ENCODE measurements at places on chromosomes 7 and 10.

GRCh38 chr7:140213684-140214074 lies 36.9 kb upstream of the KDM7A start:
- H3K27me3 ChIP-seq: no peaks in the 10 kb centered on the region
- H3K4me3 ChIP-seq: peak overlapping the region; percentile 60
- H3K27ac ChIP-seq: peak overlapping the region; percentile 83
- H3K4me1 ChIP-seq: peaks cover 60% of the 10 kb centered on the region
- peaks cover 7% of the 10 kb centered on the region for H3K36me3 ChIP-seq

DNA sequence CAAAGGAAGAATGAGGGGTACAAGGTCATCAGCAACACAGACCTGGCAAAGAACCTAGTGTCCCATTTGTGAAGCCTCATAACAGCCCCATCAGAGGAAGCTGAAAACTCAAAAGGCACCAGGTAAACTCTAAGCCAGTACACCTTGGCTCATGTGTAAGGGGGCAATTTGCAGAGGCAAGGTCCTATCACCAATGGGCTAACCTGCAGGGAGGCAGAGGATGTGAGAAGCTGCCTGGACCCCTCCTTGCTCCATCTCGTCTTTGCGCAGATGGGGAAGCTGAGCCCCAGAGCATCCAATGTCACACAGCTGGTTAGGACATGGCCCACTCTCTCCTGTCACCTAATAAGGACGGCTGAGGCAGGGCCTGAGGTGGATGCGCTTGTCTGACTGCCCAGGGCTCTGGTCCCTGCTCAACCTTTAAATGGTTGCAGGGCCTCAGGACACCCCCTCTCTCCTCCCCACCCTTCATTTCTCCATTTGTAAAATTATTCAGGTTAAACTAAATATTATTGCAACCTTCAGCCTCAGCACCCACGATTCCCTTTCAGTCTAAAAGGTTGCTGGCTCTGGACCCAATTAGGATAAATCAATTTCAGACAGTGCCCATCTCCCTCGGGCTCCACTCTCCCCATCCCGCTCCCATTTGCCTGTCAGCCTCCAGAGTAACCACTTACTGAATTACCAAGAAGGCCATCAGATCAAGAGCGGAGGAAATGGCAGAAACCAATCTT lies 135.3 kb downstream of the OAT start:
- H3K4me3 ChIP-seq: no peak overlapping the region
- H3K4me1 ChIP-seq: no peaks in the 10 kb centered on the region
- no peak for DNase-seq
- H3K36me3 ChIP-seq: no peaks in the 10 kb centered on the region
- no peaks in the 10 kb centered on the region for H3K27me3 ChIP-seq
- no peak overlapping the region for H3K27ac ChIP-seq

- H3K36me3 ChIP-seq: no peaks in the 10 kb centered on the region
- peaks cover 3% of the 10 kb centered on the region for H3K27me3 ChIP-seq
- H3K27ac ChIP-seq: peak overlapping the region; percentile 64
- H3K4me1 ChIP-seq: peaks cover 27% of the 10 kb centered on the region
- H3K4me3 ChIP-seq: peak overlapping the region; percentile 40
Observed at GRCh38 chr7:26091933-26092332, 60.1 kb upstream of the NFE2L3 start.

DNA sequence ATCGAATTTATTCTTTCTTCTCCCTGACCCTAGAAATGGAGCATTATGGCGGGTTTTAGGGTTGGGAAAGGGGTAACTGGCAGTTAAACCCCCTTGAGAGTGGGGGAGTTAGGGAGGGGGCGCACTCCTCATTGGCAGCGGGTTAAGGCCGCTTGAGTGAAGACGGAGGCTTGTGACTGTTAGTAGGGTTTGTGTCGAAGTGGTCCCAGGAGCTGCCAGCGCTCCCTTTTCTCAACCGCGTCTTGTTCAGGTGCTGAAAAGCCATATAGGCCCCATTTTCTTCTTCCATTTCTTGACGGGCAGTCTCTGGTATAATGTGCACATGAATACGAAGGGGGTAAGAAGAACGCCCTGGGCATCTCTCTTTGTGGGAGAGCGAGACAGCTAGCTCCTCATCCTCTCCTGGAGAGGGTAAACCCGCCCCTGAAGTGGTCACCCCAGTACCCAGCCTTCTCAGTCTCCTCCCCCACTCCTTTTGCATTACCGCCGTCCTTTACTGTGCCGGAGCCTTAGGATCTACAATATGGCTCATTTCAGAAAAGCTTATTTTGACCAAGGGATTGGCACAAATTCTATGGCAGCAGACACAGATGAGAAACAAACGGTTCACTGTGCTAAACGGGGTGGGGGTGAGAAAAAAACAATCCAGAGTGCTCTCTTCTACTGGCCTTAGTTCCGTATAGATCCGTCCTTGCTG lies 836 bp downstream of the KMT2E start:
- H3K36me3 ChIP-seq: peaks cover 55% of the 10 kb centered on the region
- peak; percentile 58 for DNase-seq
- peaks cover 29% of the 10 kb centered on the region for H3K4me1 ChIP-seq
- H3K27me3 ChIP-seq: peaks cover 4% of the 10 kb centered on the region
- H3K4me3 ChIP-seq: peak overlapping the region; percentile 99

DNA sequence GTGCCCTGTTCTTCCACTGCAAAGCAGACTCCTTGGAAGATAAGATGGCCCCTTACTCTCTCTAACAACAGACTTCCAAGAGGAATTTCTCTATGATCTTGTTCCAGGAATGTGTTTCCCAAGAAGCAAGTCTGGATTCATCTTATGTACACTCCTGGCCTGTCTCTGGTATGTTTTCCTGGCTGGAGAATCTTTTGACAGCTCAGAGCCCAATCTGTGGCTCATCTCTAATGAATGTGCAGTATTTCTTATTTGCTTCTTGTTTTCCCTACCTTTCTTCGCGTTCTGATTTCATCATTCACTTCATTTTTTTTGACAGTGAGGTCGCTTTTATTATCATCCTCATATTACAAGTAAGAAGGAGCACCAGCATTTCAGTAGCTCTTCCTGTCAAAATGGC lies 53.0 kb upstream of the PITRM1 start:
- DNase-seq: no peak
- H3K4me1 ChIP-seq: peaks cover 12% of the 10 kb centered on the region
- H3K27ac ChIP-seq: no peak overlapping the region
- no peaks in the 10 kb centered on the region for H3K36me3 ChIP-seq

- no peak overlapping the region for H3K4me3 ChIP-seq
- no peaks in the 10 kb centered on the region for H3K4me1 ChIP-seq
- no peak for DNase-seq
- H3K36me3 ChIP-seq: no peaks in the 10 kb centered on the region
Observed at GRCh38 chr10:127610816-127611215, 61.7 kb downstream of the NPS start.

- H3K27me3 ChIP-seq: no peaks in the 10 kb centered on the region
- no peaks in the 10 kb centered on the region for H3K36me3 ChIP-seq
- no peak for DNase-seq
- H3K4me3 ChIP-seq: no peak overlapping the region
Observed at GRCh38 chr10:34181553-34182300, 633.4 kb downstream of the PARD3 start.

- no peak overlapping the region for H3K27ac ChIP-seq
- no peaks in the 10 kb centered on the region for H3K27me3 ChIP-seq
- DNase-seq: no peak
Observed at GRCh38 chr7:47088329-47089067, 493.4 kb downstream of the TNS3 start.

DNA sequence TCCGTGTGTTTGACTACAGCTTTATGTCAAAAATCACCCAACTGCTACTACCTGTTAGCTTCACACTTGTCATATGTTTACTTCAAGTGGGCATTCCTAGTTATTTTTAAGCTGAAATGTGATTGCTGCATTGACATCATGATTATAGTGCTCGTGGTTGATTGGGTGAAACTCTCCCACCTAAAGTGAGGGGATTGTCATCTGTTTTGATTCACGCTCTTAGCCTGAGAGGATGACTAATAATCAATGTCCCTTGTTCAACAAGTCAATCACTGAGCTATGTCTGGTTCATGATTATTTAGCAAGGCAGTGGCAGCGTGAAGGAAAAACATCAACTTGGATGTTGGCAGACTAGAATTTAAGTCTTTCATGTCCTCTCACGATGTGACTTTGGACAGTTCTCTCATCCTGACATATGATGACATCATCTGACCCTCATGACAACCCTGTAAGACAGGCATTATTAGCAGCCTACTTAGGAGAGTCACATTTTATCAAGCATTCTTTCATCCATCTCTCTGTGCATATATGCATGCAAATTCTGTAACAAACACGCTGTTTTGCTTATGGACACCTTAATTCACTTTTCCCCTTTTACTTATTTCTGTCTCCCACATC lies 352.6 kb upstream of the ZMIZ1 start:
- H3K4me3 ChIP-seq: no peak overlapping the region
- H3K27ac ChIP-seq: no peak overlapping the region
- no peaks in the 10 kb centered on the region for H3K36me3 ChIP-seq
- no peaks in the 10 kb centered on the region for H3K4me1 ChIP-seq
- DNase-seq: no peak
- H3K27me3 ChIP-seq: peaks cover 2% of the 10 kb centered on the region

DNA sequence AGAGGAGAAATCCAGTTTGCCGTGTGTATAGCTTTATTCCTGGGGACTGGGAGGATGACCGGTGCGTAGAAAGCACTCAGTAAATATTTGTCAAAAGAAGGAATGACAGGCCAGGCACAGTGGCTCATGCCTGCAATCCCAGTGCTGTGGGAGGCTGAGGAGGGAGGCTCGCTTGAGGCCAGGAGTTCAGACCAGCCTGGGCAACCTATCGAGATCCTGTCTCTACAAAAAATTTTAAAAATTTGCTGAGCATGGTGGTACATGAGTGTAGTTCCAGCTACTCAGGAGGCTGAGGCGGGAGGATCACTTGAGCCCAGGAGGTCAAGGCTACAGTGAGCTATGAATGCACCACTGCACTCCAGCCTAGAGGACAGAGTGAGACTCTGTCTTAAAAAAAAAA lies 15.8 kb downstream of the EPHB4 start:
- H3K36me3 ChIP-seq: no peaks in the 10 kb centered on the region
- DNase-seq: no peak
- no peaks in the 10 kb centered on the region for H3K4me1 ChIP-seq
- no peaks in the 10 kb centered on the region for H3K27me3 ChIP-seq

DNA sequence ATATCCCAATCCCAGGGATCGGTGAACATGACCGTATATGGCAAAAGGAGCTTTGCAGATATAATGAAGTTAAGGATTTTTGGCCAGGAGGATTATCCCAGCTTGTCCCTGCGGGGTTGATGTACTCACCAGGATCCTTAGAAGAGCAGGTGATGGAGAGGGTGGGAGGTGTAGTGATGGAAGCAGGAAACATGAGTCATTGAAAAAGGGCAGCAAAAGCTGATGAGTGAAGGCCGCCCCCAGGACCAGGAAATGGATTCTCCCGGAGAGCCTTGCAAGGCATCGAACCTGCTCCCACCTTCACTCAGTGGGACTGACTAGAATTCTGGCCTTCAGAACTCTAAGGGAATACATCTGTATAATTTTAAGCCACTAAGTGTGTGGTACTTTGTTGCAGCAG lies 5.2 kb upstream of the NUPR2 start:
- no peak overlapping the region for H3K4me3 ChIP-seq
- peaks cover 2% of the 10 kb centered on the region for H3K27me3 ChIP-seq
- H3K4me1 ChIP-seq: no peaks in the 10 kb centered on the region
- no peaks in the 10 kb centered on the region for H3K36me3 ChIP-seq
- H3K27ac ChIP-seq: no peak overlapping the region
- DNase-seq: no peak

DNA sequence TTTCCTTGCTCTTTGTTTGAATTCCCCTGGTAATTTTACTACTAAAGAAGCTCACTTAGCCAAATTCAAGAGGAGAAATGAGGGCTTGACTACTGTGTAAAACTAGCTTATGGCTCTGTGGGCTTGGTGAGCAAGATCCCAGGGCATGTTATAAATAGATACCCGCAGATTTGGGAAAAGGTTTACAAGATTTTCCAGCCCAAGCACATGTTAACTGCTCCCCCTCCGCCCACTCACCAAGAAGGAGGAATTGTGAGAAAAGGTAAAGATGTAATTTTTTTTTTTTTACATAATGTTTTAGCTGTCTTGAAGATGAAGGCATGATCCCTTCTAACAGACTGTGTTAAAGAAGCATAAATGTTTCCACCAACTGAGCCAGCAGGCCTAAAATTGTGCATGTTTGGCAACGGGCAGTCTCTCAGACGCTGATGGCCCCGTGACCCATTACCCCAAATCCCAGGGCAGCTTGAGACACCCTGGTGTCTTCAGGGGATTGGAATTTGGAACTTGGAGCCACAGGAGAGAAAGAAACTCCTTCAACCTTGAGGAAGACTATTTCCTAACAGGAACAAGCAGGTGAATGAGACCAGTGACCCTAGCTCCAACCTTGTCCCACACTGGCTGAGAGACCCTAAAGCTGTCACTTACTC lies 429.8 kb upstream of the CELF2 start:
- H3K4me1 ChIP-seq: no peaks in the 10 kb centered on the region
- H3K27ac ChIP-seq: no peak overlapping the region
- H3K4me3 ChIP-seq: no peak overlapping the region
- H3K36me3 ChIP-seq: no peaks in the 10 kb centered on the region
- no peak for DNase-seq

- H3K4me3 ChIP-seq: no peak overlapping the region
- no peaks in the 10 kb centered on the region for H3K4me1 ChIP-seq
- no peak for DNase-seq
- H3K27me3 ChIP-seq: no peaks in the 10 kb centered on the region
- no peak overlapping the region for H3K27ac ChIP-seq
Observed at GRCh38 chr10:72426986-72427385, 72.3 kb upstream of the DNAJB12 start.

DNA sequence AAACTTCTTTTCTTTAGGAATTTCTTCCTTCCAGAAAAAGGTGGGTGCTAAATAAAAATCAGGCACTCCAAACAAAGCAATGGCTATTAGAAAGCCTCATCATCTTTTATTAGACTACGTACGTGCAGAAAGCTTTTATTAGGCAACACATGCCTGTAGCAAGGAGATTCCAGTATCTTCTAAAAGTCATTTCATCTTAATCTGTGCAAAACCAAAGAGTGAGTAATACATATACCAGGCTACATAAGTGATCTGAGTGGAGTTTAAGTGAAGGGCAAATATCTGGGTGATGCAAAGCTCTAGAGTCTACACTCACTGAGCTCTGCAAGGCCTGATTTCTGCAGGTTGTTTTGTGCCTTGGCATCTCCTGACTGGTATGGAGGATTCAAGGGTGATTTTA lies 231.7 kb downstream of the ELMO1 start:
- H3K36me3 ChIP-seq: peaks cover 52% of the 10 kb centered on the region
- H3K27ac ChIP-seq: no peak overlapping the region
- H3K4me3 ChIP-seq: no peak overlapping the region
- DNase-seq: no peak

- H3K27ac ChIP-seq: no peak overlapping the region
- H3K4me1 ChIP-seq: no peaks in the 10 kb centered on the region
- H3K27me3 ChIP-seq: peaks cover 16% of the 10 kb centered on the region
- H3K4me3 ChIP-seq: no peak overlapping the region
- no peaks in the 10 kb centered on the region for H3K36me3 ChIP-seq
Observed at GRCh38 chr7:55026867-55027490, 8.2 kb downstream of the EGFR start.
